ENCODE measurements at places on chromosomes 3 and 15.

- DNase-seq: no peak
Observed at GRCh38 chr3:101527441-101527840, 14.4 kb upstream of the SENP7 start.

- DNase-seq: no peak
Observed at GRCh38 chr3:196596355-196596754, 27.9 kb downstream of the FBXO45 start.

DNA sequence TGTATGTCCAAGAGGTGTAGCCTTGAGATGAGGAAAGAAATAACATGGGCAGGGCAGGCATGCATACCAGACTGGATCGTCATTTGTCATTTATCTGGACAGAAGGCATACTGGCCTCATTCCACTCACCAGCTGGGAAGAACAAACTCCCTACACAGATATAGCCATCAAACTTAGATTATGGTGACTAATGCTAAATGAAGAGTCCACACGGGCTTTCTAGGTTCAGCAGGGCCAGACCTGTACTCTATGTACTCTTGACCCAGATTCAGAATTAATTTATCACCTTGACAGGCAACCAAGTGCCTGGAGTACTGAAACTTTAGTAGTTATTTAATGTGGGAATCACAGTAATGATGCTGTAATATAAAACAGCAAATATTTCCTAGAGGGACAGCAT lies 164.3 kb upstream of the IL12A start:
- no peak for DNase-seq

GRCh38 chr15:87752250-87752951 lies 504.1 kb downstream of the NTRK3 start:
- DNase-seq: no peak

DNA sequence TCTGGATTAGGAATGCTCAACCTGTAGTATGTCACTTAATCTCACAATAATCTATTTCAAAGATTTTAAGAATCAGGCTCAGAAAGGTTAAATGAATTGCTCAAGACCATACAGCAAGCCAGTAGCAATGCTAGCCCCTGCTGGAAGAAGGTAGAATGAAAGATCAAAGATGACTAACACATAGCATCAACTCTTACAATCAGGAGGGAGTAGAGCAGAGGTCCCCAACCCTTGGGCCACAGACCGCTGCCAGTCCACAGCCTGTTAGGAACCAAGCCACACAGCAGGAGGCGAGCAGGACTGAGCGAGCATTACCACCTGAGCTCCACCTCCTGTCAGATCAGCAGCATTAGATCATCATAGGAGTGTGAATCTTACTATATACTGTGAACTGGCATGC lies 15.5 kb upstream of the GATM start:
- DNase-seq: no peak

Data from left forelimb (tissue), 1 donor.